ENCODE measurements at places on chromosomes 5 and 9.
A peak's percentile ranks its signal among the peaks of the same experiment; 100 is the strongest.

GRCh38 chr5:73384861-73385260 lies 63.7 kb downstream of the FOXD1 start:
- DNase-seq = no peak

GRCh38 chr5:66717455-66718373 lies 121.5 kb downstream of the MAST4 start:
- DNase-seq = no peak

GRCh38 chr5:39426051-39426745 lies 1.4 kb upstream of the DAB2 start:
- DNase-seq = no peak

DNA sequence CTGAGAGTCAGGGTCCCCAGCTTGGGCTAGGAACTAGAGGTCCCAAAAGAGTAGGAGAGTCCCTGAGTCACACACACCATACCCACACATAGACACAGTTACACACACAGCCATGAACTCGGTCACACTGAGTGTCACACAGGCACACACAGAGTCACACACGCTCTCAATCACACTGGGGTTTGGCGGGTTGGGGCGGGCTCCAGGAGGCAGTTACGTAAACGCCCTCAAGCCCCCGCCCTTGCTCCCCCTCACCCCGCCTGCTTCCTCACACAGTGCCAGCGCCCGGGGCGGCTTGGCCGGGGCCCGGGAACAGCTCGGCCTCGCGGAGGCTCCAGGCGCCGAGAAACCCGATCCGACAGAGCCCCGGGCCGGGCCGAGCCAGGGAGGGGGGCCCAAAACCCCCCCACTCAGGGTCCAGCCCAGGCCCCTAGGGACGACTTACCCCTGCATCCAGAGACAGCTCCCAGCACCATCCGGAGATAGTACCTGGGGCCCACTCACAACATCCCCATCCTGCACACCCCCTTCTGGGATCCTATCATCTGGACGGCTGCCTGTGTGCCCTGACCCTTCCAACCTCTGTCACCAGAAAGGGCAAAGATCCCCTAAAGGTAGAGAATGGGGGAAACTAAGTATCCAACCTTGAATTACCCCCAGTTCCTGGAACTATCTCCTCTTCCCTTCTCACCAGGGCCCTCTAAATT lies 3.5 kb upstream of the CNTFR start:
- DNase-seq = no peak

DNA sequence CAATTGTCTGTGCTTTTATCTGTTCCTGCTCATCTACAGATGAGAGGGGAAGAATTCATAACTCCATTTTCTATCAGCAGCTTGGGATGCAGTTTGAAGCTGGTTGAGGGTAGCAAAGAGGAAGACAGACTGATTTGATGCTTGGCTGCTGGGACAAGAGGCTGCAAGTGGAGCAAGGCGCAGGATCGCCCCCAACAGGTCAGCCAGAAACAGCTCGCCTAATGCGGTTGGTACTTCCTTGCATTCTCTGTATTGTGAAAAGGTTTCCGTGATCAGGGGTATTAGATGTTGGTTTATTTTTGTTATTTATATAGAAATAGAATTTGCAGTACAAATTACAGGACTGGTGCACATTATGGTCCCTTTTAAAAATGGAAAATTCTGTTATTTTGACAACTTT lies 40.6 kb downstream of the ZNF883 start:
- peak; percentile 15 for DNase-seq

Measured in iPS DF 19.7 (cell line).